ENCODE measurements at places on chromosomes 13 and 19. TPM values are rescaled to one million over a fixed set of nuclear protein-coding genes. Genes with fewer than 3 reads are reported as not detected.

Gene FLT3LG
- 1.3 TPM for total RNA-seq

Gene TEX101
- 0.55 TPM for total RNA-seq

Gene SWSAP1
- total RNA-seq = 1.5 TPM

Gene ADGRE3
- 0.16 TPM for total RNA-seq

Gene DMRTC2
- total RNA-seq = not detected

Gene TMC4
- total RNA-seq = 6.8 TPM

Gene F2RL3
- total RNA-seq = 1.2 TPM

Gene C5AR1
- 2.0 TPM for total RNA-seq

Gene IRGC
- not detected for total RNA-seq

Gene CIRBP
- 961 TPM for total RNA-seq

Gene ACER1
- total RNA-seq = not detected

Measured in camera-type eye (tissue), 1 donor.